Stimulated activated CD4-positive, alpha-beta T cell treated with anti-CD3 and anti-CD28 coated beads, Interleukin-15, amount 100 ng/mL, for 1 hour (primary cell): ENCODE measurements at places on chromosomes 3 and 15.

- no peak for DNase-seq
These were observed 10.3 kb downstream of the GK5 start for GRCh38 chr3:142215106-142215505.

DNA sequence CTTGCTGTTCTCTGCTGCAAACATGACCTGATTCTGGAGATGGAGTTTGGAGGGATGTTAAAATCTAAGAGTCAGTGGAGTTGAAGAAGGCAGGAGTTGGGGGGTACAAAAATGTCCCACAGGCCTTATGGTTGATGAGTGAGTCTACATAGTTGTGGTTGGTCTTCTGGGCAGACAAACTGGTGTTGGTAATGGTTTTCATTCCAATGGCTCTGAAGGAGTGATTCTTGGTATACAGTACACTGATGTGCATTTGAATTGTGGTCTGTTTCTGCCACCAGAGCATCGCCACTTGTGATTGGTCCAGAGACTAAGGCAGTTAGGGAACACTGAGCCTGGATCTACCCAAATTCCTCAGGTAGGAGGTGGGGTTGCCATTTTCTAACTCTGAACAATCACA is 514.1 kb upstream of the CFAP20DC start:
- DNase-seq = no peak

DNA sequence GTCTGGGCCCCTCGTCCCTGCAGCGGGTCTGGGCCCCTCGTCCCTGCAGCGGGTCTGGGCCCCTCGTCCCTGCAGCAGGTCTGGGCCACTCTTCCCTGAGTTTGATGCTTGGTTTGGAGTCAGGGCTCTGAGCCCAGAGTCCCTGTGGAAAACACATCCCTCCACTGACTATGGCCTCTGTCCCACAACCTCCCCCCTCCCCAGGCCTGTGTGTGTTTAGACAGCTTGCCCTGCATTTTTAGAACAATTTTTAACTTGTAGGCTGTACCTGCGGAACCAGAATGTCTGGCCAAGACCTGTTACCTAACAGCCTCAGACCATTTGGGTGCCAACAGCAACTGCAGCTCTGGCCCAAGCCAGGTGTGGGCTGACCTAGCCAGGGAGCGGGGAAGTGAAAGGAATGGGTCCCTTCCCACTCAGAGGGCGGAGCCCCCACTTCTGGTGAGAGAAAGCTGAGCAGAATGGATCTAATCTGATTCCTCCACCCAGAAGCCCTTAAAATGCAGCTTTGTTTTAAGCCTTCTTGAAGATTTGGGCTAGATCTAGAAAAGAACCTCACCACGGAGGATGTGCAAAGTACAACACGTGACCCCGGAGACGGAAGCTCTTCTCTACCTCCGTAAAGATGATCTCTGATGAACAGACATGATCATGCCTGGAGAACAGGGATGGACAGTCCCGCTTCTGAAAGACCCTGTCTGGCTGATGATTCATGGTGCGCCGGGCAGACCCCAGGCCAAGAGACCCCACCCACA is 60.5 kb upstream of the TFRC start:
- DNase-seq = no peak

DNA sequence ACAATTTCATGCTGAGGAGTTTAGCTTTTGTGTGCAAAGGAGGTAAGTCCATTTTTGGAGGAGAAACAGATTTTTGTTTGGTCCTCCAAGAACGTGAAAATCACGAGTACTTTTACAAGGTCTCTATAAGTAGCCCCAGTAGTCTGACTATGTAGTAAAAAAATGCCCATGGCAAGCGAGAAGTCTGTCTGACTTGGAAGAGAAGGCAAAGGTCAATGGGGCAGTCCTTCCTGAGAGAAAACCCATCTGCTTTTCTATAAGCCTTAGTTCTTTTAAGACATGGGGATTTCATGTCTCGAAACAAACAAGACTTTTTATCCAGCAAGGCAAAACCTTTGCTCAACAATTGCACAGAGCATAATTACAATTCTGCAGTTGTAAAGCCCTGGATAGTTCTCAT is 183.2 kb downstream of the GAP43 start:
- DNase-seq = no peak

DNA sequence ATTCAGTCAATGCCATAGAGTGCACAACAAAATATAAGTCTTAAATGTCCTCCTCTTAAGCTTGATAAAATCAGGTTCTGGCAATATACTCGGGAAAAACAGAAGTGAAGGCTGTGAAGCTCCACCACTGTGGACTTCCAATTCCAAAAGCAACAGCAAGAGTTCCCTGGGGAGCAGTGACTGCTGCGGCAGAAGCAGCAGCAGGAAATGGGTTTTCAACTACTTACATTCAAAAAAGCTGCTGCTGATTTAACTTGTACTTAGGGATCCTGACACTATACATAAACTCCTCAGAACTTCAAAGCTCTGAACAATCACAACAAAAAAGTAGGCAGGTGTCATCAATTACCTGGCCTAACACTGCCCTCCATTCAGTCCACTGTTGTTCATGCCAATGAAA is 4.7 kb downstream of the CEP152 start:
- DNase-seq = no peak
